ENCODE measurements at places on chromosomes 6 and 20.

- DNase-seq, result no peak
Measured at GRCh38 chr20:18533491-18533890, 25.8 kb downstream of the SEC23B start.

DNA sequence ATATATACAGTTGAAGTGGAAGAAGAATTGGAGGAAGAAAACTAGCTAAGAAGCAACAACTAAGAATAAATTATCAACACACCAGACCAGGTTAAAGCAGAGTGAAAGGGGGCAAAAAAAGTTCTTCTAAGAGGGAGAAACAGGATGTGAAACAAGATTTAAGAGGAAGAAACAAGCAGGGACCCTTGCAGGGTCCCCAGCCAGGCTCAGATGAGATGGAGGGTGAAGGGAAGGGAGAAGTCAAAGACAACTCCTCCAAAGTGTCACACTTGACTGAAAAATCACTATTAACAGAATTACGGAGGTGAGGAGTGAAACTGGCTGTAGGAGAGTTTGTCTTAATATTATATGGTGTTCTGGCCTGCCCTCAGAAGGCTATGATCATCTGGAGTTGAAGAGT is 65.4 kb downstream of the MTFR2 start:
- peak; percentile 45 for DNase-seq

- peak; percentile 57 for DNase-seq
Measured at GRCh38 chr20:17431621-17432364, 99.4 kb downstream of the BFSP1 start.

GRCh38 chr20:2005831-2006426 is 12.1 kb upstream of the PDYN start:
- DNase-seq, result peak; percentile 77

GRCh38 chr6:118260833-118261232 is 287.3 kb upstream of the PLN start:
- no peak for DNase-seq

DNA sequence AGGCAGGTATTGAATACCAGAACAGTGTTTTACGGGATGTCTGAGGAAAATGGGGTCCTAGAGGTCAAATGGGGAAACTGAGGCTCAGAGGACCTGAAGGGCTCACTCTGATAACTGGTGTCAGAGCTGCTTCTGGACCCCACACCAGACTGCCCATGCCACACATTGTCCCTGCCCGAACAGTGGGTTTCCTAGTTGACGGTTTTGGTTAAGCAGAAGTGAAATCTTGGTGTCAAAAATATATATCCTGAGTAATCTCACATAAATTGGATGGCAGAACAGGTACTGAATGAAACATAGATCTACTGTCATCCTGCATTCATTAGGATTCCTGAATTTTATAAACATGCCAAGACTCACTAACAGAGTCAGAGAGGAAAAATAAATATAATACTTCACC is 16.3 kb downstream of the NOX3 start:
- DNase-seq, result no peak

DNA sequence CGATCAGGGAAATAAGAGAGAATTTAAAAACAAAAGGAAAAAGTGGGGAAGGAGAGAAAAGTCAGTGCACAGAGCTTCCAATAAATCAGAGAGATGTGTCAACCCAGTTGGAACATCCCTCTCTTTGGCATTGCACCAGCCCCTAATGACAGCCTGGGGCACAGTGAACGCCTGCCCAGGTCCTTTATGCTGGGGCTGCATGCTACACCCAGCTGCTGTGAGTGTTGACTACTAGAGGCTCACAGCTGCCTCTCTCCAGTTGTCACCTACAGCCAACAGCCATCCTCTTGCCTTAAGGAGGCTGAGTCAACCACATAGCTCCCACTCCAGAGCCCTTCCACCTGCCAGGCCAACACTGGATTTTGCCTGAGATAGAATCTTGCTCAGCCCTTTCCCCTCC is 19.0 kb downstream of the OR2H2 start:
- DNase-seq, result no peak

- no peak for DNase-seq
Measured at GRCh38 chr6:83221276-83221675, 28.1 kb downstream of the RWDD2A start.

- DNase-seq, result no peak
Measured at GRCh38 chr6:89711801-89712200, 73.3 kb upstream of the LYRM2 start.

GRCh38 chr20:64180673-64181072 is 16.4 kb downstream of the MYT1 start:
- no peak for DNase-seq

GRCh38 chr20:40945189-40945588 is 83.4 kb upstream of the TOP1 start:
- DNase-seq, result no peak

DNA sequence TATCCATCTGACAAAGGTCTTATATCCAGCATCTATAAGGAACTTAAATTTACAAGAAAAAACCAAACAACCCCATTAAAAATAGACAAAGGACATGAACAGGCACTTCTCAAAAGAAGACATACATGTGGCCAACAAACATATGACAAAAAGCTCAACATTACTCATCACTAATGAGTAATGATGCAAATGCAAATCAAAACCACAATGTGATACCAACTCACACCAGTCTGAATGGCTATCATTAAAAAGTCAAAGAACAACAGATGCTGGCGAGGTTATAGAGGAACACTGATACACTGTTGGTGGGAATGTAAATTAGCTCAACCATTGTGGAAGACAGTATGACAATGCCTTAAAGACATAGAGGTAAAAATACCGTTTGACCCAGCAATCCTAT is 13.9 kb downstream of the MACROD2 start:
- no peak for DNase-seq

DNA sequence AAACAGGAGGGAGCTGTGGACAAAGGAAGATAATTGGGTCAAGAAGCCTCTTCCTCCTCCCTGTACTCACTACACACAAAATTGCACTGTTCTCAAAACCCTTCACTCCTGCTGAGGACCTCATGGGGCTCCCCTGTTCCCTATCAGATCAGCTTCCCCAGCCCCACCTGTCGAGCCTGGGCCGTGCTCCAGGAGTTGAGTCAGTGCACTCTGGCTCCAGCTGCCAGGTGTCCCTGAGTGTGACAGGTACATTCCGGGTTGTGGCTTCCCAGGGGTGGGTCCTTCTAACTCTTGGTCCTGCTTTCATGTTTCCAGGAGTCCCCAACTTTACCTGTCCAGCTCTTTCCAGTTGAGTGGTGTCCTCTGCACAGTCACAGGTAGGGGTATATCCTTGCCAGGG is 8.4 kb downstream of the RAB5IF start:
- no peak for DNase-seq

GRCh38 chr20:37886851-37887297 is 16.1 kb upstream of the VSTM2L start:
- no peak for DNase-seq

DNA sequence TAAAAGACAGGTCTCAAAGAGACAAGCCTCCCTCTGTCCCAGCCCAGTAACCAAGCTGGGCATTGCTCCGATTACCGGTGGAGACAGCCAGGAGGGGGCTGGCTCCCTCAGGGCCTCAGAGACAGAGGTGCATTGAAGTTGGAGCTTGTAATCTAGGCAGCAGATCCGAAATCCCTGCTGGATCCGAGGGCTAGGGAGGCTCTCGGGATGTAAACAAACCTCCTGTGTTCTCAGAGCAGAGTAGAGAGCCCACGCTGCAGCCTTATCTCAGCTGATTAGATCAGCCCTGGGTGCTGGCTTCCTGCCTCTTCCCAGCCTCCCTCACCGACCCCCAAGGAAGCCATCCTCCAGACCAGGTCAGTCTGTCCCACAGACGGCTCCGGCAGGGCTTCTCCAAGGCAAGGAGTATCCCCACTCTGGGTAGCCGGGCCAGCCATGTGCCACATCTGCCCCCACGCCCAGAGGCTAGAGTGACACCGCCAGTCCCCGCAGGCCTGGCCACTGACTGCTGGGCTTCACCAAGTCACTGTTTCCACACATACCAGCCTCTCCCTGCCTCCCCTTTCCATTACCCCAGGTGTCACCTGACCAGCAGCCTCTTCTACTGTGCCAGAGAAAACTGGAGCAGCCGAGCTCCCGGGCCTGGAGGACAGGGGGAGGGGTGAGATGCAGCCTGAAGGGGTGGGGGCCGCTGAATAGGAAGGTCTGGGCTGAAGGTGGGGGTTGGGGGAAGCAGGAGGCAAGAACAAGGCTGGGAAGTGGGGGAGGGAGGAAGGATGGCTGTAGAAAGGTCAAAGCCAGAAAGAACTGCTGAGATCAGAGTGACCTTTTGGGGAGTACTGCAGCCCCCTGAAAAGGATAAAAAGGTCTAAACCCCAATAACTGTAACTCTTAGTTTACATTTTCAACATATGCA is 6.0 kb downstream of the SDC4 start:
- DNase-seq, result no peak

- DNase-seq, result no peak
Measured at GRCh38 chr20:20092827-20093226, 40.5 kb downstream of the CFAP61 start.

DNA sequence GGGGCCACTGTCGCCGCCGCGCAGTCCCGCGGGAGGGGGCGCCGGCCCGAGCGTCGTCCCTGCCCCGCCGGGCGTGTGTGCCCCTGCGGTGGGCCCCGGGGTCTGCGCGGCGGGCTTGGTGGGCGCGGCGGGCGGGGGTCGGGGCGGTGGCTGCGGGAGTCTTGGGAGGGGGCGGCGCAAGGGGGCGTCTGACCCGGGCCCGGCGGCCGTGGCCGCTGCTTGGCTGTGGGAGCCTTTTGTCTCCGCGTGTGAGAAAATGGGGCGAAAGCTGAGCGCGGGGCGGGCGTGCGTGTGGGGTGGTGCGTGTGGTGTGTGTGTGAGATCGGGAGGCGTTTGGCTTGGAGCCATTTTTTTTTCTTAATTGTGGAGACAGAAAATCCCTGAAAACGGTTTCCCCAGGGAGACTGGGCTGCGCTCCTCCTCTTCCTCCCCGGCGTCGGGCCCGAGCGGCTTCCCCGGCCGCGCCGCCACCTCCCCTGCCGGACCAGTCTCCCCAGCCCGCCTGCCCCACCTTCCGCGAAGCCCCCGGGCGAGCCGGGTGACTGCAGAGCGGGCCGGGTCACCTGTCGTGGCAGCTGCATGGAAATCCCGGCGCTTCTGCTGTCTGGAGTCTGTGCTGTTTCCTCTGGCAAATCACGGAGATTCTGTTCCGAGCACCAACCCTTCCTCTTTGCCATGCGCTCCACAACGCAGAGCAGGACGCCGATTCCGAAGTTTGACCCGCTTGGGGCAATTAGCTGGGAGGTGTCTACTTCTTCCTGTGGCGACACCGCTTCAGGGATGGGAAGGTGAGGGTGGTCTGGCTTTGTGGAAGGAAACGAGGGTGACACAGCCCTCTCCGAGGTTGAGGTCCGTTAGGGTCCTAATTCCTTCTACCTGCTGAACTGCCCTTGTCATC is 64.4 kb downstream of the GTF2H5 start:
- DNase-seq, result peak; percentile 71

Measured in B cell (primary cell).